ENCODE measurements at places on chromosomes 11 and 22. TPM values are rescaled to one million over a fixed set of nuclear protein-coding genes. Genes with fewer than 3 reads are reported as not detected.

GRCh38 chr22:24247564-24248344, 2.9 kb upstream of the GGT5 start:
- DNase-seq, result peak; percentile 86

FADS2 gene
- 49.2 TPM for total RNA-seq

GRCh38 chr11:118650366-118650765, 29.1 kb downstream of the TREH start:
- no peak for DNase-seq

DNA sequence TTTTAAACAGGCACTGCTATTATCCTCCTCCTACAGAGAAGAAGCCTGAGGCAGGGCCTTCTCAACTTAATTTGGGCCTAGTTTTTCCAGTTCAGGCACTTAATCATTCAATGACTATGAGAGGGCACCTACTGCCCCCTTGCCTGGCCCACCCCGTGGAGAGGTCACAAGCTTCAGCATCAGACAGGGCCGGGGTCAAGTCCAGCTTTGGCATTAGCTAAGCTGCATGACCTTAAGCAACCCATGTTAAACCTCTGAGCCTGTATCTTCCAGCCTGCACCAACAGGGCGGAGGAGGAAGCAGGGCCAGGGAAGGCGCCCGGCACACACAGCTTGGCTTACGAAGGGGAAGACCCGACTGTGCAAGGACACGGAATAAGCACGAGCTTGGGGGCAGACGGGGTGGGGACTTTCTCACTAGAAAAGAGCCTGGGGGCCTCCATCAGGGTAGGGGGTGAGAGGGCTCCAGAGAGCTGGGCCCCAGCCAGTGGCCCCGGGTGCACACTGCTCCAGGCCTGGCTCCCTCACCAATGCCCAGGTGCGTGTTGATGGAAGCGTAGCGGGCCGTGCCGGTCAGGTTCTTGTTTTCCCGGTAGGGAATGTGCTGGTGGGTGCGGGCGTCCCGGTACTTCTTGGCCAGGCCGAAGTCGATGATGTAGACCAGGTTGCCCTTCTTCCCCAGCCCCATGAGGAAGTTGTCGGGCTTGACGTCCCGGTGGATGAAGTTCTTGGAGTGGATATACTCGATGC, 16.9 kb downstream of the CSNK1E start:
- no peak for DNase-seq

GRCh38 chr11:61773356-61773755, 19.0 kb downstream of the TMEM258 start:
- DNase-seq, result peak; percentile 76

- DNase-seq, result no peak
These were observed 3.9 kb downstream of the TSPAN4 start for GRCh38 chr11:846496-847098.

DNA sequence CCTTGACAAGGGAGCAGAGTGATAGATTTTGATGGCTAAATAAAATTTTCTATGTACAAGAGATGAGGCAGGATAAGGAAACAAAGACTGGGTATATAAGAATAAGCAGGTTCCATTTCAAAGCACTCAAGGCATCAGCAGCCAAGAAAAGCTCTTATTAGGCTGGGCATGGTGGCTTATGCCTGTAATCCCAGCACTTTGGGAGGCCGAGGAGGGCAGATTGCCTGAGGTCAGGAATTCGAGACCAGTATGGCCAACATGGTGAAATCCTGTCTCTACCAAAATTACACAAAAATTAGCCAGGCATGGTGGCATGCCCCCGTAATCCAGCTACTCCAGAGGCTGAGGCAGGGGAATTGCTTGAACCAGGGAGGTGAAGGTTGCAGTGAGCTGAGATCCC, 563.4 kb upstream of the CCDC179 start:
- no peak for DNase-seq

- DNase-seq, result no peak
These were observed 261.9 kb upstream of the LUZP2 start for GRCh38 chr11:24234822-24235508.

- no peak for DNase-seq
These were observed 737 bp upstream of the STIP1 start for GRCh38 chr11:64185175-64185692.

TRIM51 gene
- not detected for total RNA-seq

CYP2D6 gene
- total RNA-seq, result 3.2 TPM

DNA sequence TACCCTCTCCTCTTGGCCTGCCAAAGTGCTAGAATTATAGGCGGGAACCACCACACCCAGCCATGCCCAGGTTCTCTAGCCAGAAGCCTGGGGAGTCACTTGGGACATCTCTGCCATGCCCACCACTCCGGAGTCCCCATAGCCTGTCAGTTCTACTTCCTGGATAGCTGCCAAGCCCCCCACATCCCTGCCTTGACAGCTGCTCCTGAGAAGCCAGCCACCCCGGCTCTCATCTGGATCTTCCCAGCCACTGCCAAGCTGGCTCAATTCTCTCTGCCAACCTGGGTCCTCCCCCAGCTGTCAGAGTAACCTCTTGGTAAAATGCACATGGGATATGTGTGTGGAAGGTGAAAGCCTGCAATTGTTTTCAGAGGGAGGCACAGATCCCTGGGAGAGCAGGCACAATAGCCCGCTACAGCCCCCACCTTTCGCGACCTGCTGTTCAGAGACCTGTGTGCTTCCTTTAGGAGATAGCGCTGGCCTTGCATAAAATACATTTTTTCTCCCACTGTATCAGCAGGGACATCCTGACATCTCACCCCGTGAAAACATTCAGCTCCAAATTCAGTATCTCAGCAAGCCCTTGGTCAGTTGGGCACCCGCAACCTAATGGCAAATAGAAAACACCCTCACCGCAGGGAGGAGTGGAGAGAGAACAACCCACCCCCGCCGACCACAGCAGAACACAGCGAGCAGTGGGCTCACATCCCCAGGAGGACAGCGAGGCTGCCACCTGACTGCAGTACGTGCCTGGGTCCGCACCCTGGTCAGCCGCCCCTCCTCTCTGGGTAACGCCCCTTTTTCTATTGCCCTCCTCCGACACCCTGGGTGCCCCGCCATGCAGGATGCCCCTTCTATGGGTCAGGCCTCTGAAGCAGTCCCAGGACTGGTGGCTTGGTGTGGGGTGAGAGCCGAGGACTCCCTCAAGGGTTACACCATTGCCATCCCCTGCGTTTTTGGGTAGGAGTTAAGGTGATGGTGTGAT, 1342.2 kb downstream of the BRD1 start:
- no peak for DNase-seq

DNA sequence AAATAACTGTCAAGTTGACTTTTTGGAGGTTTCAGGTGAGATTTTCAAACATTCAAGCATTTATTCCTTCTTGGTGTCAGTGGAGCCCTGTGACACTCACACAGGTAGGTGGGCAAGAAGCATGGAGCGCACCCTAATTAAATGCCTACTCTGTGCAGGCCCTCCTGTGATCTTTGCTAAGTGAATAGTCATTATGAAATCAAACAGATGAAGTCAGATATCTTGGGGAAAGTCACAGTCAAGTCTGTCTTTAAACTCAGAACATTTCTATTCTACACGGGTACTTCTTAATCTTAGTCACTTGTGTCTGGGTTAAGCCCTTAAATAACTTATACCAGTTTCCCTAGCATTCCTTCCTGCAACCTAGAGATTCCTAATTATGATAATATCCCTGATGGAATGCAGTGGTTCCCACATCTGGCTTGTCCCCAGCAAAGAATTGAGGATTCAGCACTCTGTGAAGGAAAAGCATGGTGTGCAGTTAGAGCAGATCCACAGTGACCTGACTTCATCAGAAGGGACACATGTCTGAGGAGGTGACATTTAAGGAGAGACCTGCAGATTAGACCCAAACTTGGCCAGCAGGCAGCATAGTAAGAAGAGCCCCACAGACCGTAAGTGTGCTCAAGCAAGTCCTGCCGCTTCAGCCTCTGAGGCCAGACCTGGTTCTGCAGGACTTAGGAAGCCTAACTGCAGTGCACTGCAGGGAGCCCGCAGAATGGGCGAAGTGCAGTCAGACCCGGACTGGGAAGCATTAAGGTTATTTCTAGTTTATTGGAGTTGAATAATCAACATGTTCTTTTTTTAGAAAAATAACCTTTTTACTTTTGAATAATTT, 85.3 kb upstream of the GAL start:
- DNase-seq, result no peak

OR52H1 gene
- 0.57 TPM for total RNA-seq

DNA sequence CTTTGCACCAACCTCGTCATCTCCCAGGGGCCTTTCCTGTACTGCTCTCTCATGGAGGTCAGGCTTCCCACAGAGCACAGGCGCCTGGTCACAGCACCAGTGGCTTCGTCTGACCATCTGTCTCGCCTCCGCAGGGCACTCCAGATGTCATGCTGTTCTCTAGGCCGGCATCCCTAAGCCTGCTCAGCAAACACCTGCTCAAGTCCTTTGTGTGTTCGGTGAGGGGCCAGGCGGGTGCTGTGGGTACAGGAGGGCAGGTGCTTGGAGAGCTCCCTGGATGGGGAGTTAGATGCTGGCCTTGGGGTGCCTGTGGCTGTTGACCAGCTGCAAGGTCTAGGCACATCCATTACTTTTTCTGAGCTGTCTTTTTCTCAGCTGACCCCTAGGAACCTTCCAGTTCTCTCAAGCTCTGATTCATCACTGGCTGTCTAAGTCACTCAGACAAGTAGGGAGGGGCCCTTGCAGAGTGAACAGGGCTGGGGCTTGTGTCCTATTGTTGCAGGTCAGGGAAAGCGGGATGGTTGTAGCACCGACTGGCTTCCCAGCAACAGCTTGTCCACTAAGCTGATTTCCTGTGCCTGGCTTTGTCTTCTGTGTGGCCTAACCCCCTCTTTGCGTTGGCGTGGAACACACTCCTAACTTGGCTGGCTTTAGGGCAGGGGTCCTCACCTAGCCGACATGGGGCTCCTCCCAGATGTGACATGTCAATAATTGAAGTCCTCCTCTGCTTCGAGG, 9.2 kb downstream of the CLDN5 start:
- DNase-seq, result no peak

SLC17A6 gene
- total RNA-seq, result not detected

DNA sequence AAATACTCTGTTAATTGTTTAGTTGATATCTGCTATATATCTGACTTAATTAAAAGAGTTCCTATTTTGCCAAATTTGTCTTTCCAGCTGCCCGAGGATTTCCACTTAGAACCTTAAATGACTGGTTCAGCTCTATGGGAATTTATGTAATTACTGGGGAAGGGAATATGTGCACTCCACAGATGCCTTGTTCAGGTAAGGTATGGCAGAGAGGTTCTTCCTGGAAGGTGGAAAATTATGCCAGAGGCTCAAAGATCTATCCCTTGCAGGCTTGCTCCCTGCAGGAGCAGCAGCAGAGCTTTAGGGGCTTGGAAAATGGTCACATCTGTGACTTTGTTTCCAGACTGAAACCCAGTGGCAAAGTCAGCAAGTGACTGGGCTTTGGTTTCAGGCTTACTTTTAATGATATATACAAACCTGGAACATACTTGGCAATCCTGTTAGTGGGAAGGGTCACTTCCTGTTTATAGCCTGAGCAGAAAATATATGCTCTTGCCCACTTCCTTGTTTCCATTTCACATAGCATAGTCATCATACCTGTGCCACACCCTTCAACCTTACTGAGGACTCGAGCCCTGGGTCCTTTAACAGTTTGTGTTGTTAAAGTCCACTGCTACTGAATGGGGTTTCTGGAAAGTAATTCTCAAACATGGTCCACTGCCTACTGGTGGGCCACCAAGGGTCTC, 23.7 kb downstream of the WBP2NL start:
- DNase-seq, result no peak

UPB1 gene
- total RNA-seq, result 1.0 TPM

DNA sequence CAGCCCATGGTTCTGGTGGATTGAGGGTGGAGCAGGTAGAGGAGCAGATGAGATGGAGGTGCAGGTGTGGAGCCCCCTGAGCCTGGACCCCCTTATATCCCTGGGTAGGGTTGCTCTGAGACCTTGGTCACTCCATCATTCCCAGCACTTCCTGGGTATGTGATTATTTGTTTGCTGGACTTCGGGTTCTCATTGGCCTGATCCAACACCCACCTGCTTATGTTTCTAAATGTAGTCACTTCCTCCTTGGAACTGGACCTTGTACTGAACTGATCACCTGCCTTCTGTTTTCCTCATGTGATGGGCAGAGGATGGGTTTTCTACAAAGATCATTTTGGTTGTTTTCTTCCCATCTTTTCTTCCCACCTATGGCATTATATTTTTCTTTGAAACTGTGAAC, at the start of gene KRTAP5-4:
Gene KRTAP5-4, minus strand, starts transcription at position 53 of the 400 bp plus-strand sequence. Its CDS starts 45 bp downstream, at position 8.
- no peak for DNase-seq

DNA sequence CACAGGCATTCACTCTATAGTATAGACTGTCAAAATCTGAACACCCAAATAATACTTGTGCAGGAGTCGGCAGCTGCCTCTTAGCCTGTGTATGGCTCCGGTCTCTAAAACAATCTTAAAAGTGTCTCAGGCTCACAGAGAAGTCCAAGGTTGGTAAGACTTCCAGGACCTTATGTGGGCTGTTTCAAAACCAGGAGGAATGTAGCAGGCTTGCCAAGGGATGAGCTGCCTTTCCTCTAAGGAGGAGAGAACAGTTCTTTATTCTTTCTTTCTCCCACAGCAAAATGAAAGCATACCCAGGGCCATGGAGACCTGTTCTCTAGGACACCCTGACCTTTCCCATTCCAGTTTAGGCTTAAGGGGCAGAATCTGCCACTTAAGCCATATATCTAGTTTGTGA, 176.5 kb downstream of the TRPC6 start:
- DNase-seq, result no peak

GRCh38 chr11:61560751-61561150, 20.1 kb downstream of the SYT7 start:
- DNase-seq, result no peak

IGSF9B gene
- 10.4 TPM for total RNA-seq

DNA sequence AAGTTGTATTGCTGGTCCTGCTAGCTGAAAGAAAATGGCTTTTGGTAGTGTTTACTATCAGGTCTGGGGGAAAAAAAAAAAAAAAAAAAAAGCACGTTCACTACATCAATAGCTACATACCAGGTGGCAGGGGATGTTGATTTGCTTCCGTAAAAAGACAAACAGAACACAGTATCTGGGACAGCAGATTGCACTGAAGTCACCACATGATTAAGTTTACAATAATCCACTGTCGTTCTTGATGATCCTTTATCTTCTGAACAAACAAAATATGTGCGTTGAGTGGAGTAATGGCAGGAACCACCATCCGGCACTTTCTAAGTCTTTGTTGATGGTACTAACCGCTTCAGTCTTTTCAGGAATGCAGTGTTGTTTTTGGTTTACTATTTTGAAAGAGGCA, 48.7 kb downstream of the DDX6 start:
- no peak for DNase-seq

DLG2 gene
- 7.2 TPM for total RNA-seq

GRCh38 chr11:58564231-58564630, 11.4 kb downstream of the LPXN start:
- DNase-seq, result no peak

- no peak for DNase-seq
These were observed 653.5 kb downstream of the FAM181B start for GRCh38 chr11:82080160-82080559.

GRCh38 chr11:125084057-125084416, 20.9 kb downstream of the SLC37A2 start:
- DNase-seq, result no peak

- no peak for DNase-seq
These were observed 10.9 kb upstream of the GAL start for GRCh38 chr11:68673306-68673945.

CBLIF gene
- total RNA-seq, result not detected
